Smooth muscle cell of the brain vasculature (primary cell): ENCODE measurements at places on chromosomes 4 and X.
A peak's percentile ranks its signal among the peaks of the same experiment; 100 is the strongest.

GRCh38 chr4:41930139-41930831, 4.9 kb upstream of the TMEM33 start:
- no peak for DNase-seq

- DNase-seq, result no peak
Measured at GRCh38 chrX:81367291-81367690, 165.4 kb downstream of the SH3BGRL start.

- no peak for DNase-seq
Measured at GRCh38 chr4:10245751-10246150, 129.2 kb upstream of the WDR1 start.

- DNase-seq, result peak; percentile 92
Measured at GRCh38 chr4:170027181-170027829, 1.1 kb upstream of the MFAP3L start.

- no peak for DNase-seq
Measured at GRCh38 chrX:68997511-68997910, 167.7 kb downstream of the PJA1 start.

- DNase-seq, result no peak
Measured at GRCh38 chr4:121964958-121965357, 13.1 kb upstream of the TRPC3 start.

- DNase-seq, result no peak
Measured at GRCh38 chr4:54658252-54659093, 716 bp downstream of the KIT start.

DNA sequence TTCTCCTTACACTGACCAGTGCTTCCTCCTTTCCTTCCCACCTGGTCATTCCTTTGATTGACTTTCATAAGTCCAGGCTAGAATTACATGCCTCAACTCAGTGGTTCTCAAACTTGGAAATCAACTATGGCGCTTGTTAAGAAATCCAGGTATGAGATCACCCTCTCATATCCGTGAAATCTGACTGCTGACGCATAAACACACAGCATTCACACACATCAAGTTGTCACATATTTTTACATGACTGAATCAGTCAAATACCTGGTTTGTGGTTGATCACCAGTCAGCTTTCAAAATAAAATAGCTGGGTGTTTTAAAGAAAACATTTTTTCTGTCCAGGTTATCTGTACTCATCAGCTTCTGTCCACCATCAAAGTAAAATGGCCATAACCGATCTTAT, 433.5 kb downstream of the AFF2 start:
- no peak for DNase-seq

DNA sequence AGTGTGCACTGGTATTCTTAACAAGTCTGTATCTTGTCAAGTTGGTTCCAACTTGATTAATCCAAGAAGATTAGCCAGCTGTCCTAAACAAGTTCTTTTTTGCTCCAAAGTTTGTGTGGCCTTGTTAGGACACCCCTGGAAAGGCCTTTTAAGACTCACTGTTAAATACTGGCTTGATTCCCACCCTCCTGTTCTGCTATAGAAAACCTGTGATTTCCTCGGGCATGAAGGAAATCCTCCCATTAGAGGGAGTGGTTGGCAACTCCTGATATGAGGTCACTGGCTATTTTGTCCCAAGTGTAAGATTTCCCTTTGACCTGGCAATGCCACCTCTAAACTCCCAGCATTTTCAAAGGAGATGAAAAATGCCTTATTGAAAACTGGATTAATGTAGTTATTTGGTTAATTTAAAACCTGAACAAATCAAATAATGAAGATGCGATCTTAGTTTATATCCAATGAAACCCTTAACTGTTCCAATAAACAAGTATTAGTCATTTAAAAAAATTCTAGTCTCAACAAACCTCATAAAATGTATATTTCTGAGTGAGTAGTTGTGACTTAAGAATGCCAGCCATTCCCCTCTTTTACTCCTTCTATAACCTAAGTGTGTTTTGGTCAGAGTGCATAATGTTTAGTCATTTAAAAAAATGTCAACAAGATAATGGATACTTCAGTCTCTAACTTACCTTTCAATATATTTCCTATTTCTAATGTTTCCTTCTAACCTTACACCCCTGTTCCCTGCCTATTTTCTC, 94.4 kb downstream of the NPNT start:
- DNase-seq, result no peak

- DNase-seq, result no peak
Measured at GRCh38 chr4:19309378-19309777, 942.3 kb upstream of the SLIT2 start.
